T-helper 17 cell (primary cell): ENCODE measurements at places on chromosomes 2 and 18.

DNA sequence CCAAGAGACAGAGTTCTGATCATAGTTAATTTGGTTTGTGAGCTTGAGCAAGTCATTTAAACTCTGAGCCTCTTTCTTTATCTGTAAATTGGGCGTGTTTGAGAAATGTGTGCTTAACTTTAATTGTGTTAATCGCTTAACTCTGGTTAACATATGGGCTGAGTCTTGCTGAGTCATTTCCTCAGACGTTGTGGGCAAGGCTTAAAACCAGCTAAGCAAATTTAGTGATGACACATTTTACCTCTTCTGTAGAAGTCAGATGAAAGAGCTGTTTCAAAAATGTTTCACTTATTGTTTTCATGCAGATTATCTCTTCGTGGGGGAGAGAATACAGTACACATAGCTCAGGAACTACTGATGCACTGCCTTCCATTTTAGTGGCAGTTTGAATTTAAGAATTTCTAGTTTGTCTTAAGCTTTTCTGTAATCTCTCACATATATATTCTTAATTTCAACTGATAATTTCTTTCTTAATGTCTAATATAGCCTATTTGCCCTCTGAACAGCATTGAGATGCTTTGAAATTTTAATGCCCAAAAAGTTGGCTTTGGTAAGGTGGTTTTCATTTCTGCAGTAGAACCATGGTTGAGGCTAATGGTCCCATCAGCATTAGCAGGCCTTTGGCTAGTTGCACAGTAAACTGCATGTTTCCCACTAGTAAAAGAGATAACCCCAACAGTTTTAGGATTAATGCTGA, 34.9 kb downstream of the RAB10 start:
- no peak for DNase-seq

DNA sequence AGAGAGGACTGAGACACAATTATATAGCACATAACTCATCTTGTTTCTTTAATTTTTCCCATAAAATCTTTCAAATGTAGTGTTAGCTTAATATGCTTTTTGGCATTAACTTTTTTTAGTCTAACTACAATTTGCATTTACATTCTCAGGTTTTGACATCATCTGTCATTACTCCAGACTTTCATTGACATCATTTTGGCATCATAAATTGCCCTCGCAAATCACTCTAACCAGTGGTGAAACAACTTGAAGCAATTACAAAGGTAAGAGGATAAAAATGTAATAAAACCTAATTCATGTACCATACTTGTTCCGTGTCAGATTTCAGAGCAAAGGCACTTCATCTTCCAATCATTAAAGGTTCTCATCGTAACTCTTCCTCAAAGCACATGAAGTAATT, 41.4 kb downstream of the RFX8 start:
- DNase-seq, result no peak

DNA sequence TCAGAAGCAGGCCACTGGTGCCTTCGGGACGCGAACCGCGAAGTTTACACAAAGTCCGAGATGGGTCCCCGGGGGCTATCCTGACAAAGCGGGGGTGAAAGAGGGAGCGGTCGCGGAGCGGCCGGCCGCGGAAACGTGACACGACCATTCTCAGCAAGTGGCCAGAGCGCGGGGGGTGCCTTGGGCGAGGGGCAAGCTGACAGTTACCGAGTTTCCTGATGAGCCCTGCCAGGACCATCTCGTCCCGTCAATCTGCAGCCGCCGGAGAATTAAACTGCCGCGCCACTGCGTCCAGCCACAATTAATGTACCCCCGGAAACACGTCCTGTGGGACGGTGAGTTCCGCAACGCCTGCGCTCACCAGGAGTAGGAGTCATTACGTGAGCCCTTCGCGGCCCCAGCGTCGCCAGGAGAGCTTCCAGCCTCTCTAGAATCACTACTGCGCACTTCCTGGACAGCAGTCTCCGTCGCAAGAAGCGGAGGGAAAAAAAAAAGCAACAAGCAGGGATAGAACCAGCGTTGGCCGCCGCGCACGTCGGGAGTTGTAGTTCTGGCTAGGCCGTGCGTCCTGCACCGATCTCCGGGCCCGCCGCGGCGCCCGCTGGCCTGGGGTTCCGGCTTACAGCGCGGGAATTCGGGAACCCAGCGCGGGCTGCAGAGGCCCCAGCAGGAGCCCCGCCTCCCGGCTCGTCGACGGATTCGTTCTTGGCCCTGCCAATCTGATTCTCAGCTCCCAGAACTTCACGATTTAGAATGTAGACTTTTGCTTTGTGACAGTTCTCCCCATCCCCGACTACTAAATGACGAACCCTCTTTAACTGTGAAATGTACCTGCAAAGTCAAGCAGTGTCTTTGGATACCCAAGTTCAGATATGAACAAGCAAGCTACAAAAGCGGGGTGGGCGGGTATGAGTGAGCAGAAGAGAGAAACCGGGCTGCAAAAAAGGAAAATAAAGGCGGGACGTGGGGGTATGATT, at the start of gene RTTN:
Gene RTTN (minus strand): TSS at position 267 of the 977 bp plus-strand sequence. CDS start 29 bp downstream, at position 238.
- DNase-seq, result peak; percentile 85

DNA sequence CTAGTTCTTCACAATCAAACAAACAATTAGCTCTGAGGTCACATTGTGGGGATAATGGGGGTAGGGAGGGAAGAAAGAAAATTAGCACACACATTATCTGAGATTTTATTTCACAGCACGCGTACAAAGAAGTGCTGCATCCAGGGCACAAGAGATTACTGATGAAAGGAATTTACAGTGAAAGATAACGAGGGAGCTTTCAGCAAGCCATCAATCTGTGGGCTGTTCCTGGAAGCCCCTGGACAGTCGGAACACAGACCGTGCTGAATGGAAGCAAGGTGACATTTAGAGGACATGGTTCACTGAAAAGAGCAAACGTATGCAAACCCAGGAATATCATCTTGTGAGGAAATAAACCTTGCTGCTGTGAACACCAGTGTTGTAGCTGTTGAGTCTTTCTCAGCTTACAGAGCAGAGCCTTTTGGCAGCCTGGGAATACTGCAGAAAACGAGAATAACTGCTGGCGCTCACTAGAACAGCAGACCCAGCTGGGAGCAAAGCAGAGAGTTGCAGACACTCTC, 63.2 kb downstream of the SCG2 start:
- no peak for DNase-seq

- no peak for DNase-seq
These were observed 1.7 kb upstream of the CTDSP1 start for GRCh38 chr2:218397820-218398436.

DNA sequence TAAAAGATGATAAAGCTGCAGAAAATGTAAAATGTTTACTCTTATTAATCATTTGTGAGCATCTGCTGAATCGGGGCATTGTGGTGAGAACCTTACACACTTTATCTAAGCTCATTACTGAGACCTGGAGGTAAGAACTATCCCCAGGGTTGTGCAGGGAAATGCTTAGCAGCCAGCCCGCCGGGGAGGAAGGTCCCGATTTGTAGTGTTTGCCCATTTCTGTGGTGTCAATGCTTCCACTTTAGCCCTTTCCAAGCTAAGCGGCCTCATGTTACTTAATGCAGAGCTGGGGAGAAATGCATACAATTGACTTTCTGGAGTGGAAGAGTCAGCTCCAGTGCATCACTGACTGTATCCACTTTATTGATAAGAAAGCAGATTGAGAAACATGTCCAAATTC, 20.8 kb upstream of the KCNK3 start:
- no peak for DNase-seq
